Uterus (tissue), 4 donors: ENCODE measurements at places on chromosomes 13 and 19. TPM values are rescaled to one million over a fixed set of nuclear protein-coding genes. Genes with fewer than 3 reads are reported as not detected.

Gene ITGBL1
- 2.6 TPM for total RNA-seq

Gene C5AR2
- total RNA-seq = 0.69 TPM

Gene SULT2B1
- total RNA-seq = not detected

Gene LILRB4
- total RNA-seq = not detected

Gene SCN1B
- 0.97 TPM for total RNA-seq

Gene DIAPH3
- total RNA-seq = not detected

Gene LRRC4B
- total RNA-seq = 38.0 TPM

Gene FCER2
- total RNA-seq = not detected

Gene NRTN
- total RNA-seq = 0.35 TPM

Gene C1QTNF9B
- total RNA-seq = 2.6 TPM

Gene NFIX
- 31.5 TPM for total RNA-seq

Gene MEGF8
- 26.8 TPM for total RNA-seq

Gene WDR83
- total RNA-seq = 1.5 TPM

Gene TEX101
- total RNA-seq = not detected

Gene ALDH16A1
- 31.7 TPM for total RNA-seq

Gene FBXO17
- total RNA-seq = 47.6 TPM

Gene ZNF491
- 6.6 TPM for total RNA-seq

Gene ATP8A2
- not detected for total RNA-seq

Gene CRLF1
- 0.69 TPM for total RNA-seq

Gene SIGLEC12
- total RNA-seq = not detected

Gene SLAIN1
- 16.5 TPM for total RNA-seq

Gene ZNF626
- total RNA-seq = 10.3 TPM

Gene DIRAS1
- total RNA-seq = 6.3 TPM

Gene LGALS14
- not detected for total RNA-seq

Gene PLK5
- not detected for total RNA-seq

Gene CATSPERD
- total RNA-seq = not detected

Gene FSD1
- total RNA-seq = 3.1 TPM

Gene KASH5
- not detected for total RNA-seq

Gene NAT14
- 16.8 TPM for total RNA-seq

Gene CYP2A7
- total RNA-seq = 2.3 TPM

Gene PLIN3
- total RNA-seq = 32.6 TPM

Gene UGGT2
- total RNA-seq = 89.8 TPM

Gene PEG3
- total RNA-seq = 71.9 TPM

Gene PLIN4
- 7.9 TPM for total RNA-seq

Gene C5AR1
- 1.5 TPM for total RNA-seq

Gene ZNF564
- total RNA-seq = 28.1 TPM

Gene EPN1
- 49.3 TPM for total RNA-seq

Gene KIR2DL1
- not detected for total RNA-seq

Gene DPF1
- total RNA-seq = 0.85 TPM

Gene SPRY2
- total RNA-seq = 11.3 TPM

Gene PALM
- total RNA-seq = 20.9 TPM

Gene TTC9B
- not detected for total RNA-seq

Gene ZNF587
- 80.0 TPM for total RNA-seq

Gene TFPT
- total RNA-seq = 37.1 TPM

Gene CACNG6
- not detected for total RNA-seq

Gene KLC3
- not detected for total RNA-seq

Gene ZNF320
- total RNA-seq = 67.6 TPM
